Stimulated activated CD4-positive, alpha-beta T cell treated with anti-CD3 and anti-CD28 coated beads, TNF-alpha, amount 100 ng/mL, for 24 hours (primary cell): ENCODE measurements at places on chromosomes 2 and 18.
A peak's percentile ranks its signal among the peaks of the same experiment; 100 is the strongest.

- DNase-seq: no peak
These were observed 129.1 kb upstream of the DNMT3A start for GRCh38 chr2:25470806-25471205.

GRCh38 chr2:96464061-96464460 lies 41.1 kb downstream of the NEURL3 start:
- DNase-seq: no peak

- DNase-seq: no peak
These were observed 59.6 kb downstream of the GALNT14 start for GRCh38 chr2:31078579-31079105.

DNA sequence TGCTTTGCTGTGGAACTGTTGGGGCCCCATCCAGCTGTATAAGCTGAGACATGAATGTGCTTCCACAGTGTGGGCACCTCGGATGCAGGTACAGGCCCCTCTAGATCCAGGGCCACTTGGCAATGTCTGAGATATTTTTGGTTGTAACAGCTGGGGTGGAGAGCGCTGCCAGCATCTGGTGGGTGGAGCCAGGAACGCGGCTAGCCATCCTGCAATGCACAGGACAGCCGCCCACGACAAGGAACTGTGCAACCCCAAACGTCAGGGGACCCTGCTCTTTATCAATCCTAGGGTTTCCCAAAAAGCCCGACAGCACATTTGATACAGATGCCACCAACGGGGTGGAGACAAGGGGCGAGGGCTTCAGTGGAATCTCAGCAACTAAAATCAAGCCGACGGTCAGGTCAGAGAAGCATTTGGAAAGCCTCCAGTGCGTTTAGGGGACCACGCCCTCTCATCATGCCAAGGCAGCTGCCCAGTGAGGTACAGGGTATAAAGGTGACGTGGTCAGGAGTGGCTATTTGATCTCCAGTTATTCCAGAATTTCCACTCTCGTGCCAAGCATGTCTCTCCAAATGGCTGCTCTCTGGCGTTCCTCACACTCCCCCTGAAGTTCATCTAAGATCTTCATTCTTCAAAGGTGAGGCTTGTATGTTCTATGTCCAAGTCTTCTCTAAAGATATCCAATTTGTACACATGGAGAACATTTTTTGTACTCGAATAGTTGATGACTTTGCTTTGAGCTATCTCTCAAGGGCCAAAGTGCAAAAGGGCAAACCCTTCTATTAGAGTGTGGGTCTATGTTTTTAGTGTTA lies 55.7 kb downstream of the LRRFIP1 start:
- DNase-seq: no peak

- DNase-seq: no peak
These were observed 122.0 kb downstream of the SPTBN1 start for GRCh38 chr2:54577944-54578647.

GRCh38 chr2:216551234-216552068 lies 52.8 kb downstream of the RPL37A start:
- no peak for DNase-seq

DNA sequence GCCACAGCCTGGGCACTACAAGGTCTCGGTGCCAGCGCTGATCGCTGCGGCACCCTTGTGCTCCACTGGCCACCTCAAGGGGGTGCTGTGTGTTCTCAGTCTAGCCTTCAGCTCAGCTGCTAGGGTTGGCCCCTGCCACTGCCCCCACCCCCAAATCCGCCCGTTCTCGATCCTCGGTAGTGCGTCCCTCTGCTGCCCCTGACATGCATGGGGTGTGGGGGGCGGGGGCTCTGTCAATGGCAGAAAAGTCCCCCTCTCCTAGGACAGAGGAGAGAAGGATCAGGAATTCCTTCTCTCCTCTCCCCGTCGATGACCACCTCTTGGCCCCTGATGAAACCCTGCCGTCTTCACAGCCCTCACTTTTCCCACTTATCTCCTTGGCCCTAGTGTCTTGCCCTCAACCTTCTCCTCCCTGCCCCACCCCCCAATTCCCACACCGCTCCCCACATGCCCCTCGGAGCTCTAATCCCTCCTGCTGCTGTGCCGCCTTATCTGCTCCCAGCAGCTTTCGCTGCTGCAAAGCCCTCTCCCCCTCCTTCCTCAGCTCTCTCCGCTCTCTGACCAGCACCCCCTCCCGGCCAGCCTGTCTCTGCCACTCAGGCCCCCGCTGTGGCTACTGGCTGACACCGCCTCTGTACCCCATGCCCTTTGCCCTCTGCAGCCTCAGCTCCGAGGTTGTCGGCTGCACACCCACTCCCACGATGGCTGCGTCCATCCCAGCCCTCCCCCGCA lies 4.3 kb upstream of the ASIC4 start:
- DNase-seq: peak; percentile 16

DNA sequence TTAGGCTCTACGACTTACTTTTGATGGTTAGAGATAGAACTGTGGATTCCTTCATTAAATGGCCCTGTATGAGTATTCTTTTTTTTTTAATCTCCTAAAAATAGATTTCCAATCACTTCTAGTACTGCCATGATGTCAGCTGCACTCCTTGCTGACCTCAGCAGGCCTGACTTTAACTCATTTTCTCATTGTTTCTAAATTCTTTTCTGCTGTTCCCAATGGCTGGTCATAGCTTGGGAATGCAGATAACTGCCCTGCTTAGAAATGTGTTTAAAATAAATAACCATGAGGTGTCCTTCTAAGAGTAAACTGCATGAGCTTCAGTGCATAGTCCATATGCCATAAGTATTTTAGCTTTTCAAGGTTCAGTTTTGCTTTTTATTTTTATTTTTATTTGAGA lies 15.7 kb downstream of the CCDC85A start:
- DNase-seq: no peak

DNA sequence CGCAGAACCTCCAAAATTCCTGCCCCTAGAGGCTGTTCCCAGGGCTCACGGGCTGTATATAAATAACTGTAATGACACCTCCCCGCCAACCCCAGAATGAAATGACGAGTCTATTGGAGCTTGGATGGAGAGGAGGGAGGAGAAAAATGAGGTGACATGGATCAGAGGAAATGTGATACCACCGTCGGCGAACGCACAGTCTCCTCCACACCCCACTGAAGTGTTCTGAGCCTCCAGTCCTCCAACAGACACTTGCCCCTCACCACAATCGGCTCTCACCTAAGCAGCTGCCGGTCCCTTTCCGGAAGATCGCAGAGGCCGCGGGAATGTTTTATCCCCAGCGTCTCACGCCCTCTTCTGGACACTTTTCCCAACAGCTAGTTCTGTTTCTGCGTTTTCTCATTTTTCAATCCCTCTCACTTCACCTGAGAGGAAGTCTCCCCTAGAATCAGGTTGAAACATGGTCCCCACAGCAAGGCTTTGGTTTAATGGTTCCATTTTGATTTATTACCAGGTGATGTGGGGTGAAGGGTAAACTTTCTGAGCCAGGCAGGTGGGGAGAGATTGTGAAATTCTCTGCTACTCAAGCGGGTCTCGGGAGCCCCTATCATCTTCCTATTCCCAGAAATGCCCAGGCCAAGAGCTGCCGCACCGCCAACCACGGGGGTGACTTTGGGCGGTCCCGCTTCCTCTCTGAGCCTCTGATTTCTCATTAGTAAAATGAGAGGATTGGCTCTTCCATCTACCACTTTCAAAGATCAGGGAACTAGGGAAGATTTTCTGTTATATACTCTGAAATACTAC lies 9.1 kb upstream of the MYO5B start:
- DNase-seq: no peak

- no peak for DNase-seq
These were observed 150.8 kb downstream of the ANKRD44 start for GRCh38 chr2:197159661-197160211.

DNA sequence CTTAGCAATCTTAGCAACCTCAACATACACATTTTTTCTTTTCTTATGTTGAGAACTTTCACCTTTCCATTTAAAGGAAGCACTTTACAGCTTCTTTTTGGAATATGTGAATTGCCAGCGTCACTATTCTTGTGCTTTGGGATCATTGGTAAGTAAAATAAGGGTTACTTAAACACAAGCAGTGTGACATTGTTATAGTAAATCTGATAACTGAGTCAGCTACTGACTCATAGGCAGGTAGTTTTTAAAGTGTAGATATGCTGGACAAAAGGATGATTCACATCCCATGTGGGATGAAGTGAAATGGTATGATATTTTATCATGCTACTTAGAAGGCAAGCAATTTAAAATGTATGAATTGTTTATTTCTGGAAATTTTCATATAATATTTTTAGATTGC lies 637.2 kb downstream of the DCDC2C start:
- no peak for DNase-seq

DNA sequence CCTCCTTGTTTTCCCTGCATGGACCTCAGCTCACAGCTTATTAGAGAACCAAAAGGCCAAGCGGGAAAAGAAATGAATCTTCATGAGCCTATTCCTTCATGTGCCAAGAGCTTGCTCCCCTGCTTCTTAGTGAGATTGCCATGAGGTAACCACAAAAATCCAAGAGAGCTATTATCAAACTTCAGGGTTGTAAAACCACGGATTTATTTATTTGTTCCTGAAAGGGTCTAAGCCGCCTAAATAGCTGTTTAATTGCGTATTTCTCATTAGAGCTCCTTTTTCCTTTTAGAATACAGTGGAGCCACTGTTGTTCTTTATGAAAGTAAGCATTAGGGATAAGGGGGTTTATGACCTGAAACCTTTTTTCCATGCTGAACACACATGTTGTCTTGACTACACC lies 58.0 kb downstream of the SRD5A2 start:
- DNase-seq: no peak

- no peak for DNase-seq
These were observed 25.6 kb upstream of the CXXC1 start for GRCh38 chr18:50313031-50313607.

GRCh38 chr2:109545828-109546713 lies 67.7 kb downstream of the SEPTIN10 start:
- peak; percentile 61 for DNase-seq

DNA sequence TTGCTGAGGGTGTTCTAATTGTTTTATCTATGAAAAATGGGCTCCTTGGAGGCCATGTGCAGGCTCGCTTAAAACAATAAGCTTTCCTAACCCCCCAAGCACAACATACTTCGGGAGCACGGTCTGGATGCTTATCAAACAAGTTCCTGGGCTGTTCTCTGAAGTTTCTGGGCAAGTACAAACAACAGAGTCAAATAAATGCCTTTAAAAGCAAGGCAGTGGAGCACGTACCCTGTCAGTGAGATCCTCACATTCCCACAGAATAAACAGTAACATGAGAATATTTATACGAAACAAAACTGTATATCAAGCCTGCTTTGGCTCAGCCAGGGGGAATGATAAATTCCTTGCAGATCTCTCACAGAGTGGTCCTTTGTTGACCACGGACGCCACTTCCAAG lies 44.8 kb downstream of the FTCDNL1 start:
- no peak for DNase-seq

DNA sequence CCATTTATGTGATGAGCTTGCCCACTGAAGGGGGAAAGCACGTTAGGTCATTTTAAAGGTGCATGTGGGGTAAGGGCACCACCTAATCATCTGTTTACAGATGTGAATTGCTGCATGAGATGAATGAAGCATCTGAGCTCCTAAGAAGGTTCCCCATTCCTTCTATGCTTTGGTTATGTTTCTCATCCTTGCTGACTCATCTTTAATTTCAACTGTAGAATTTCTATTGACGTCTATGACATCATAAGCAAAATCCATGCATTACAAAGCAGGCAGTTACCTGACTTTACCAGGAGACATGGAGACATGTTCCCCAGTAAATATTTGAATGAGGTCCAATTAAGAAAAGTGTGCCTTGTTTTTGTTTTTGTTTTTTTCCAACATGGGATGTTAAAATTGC lies 2.8 kb downstream of the SNTG2 start:
- DNase-seq: no peak

GRCh38 chr2:138713069-138713496 lies 67.1 kb downstream of the NXPH2 start:
- no peak for DNase-seq

DNA sequence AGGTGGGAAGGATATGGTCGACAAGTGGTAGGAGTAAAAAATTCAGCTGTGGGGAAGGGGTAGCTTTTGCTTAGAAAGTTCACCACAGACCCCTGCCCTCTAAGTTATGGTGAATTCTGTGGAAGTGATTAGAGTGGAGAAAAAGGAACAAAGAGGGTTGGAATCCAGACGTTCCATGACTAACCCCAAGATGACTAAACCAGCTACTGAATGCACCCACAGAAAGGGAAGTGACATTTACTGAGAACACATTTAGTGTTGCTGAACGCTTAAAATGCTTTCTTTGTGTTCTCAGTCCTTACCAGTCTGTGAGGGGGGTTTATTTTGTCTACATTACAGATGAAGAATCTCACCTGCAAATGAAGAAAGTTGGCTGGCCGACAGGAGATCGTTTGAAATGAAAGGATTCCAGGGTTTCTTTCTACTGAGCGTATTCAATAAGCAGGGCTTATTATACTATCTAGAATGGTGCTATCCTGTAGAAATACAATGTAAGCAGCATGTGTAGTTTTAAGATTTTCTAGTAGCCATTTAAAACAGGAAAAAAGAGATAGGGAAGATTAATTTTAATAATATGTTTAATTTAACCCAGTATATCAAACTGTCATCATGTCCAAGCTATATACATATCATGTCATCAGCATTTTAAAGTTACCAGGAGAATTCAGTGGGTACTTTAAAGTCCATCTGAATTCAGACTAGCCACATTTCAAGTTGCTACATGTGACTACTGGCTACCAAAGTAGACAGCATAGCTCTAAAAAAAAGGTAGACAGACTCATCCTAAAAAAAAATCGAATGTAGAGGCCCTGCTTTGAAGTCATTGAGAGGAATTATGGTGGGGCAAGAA lies 60.1 kb downstream of the LIMS1 start:
- DNase-seq: no peak

DNA sequence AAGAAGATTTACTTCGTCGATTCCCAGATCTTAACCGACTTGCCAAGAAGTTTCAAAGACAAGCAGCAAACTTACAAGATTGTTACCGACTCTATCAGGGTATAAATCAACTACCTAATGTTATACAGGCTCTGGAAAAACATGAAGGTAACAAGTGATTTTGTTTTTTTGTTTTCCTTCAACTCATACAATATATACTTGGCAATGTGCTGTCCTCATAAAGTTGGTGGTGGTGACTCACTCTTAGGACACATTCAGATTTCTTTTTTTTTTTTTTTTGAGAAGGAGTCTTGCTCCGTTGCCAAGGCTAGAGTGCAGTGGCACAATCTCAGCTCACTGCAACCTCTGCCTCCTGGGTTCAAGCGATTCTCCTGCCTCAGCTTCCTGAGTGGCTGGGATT lies 26.8 kb downstream of the MSH2 start:
- no peak for DNase-seq

GRCh38 chr18:63708650-63709049 lies 5.9 kb downstream of the SERPINB11 start:
- no peak for DNase-seq

DNA sequence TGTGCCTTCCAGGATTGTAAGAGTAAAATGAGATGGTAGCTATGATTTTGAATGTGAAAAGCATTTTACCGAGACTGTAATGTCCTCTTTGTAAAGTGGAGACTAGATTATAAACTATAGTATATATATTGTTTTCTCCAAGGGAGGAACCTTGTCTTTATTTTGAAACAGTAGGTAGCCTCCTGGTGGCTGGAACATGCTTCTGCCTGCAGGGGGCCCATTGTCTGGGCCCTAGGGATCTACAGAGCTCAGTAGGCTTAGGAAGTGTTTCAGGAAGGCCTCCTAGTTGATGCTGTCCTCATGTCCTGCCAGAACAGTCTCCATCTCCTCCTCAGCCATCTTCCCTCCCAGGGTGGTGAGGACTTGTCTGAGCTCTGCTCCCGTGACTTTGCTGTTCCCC lies 3.0 kb downstream of the PIKFYVE start:
- no peak for DNase-seq
